NCI-H1105 (cell line): ENCODE measurements at places on chromosomes 1 and 21.

GRCh38 chr1:220921498-220921897 is 42.3 kb downstream of the HLX start:
- no peak for DNase-seq

DNA sequence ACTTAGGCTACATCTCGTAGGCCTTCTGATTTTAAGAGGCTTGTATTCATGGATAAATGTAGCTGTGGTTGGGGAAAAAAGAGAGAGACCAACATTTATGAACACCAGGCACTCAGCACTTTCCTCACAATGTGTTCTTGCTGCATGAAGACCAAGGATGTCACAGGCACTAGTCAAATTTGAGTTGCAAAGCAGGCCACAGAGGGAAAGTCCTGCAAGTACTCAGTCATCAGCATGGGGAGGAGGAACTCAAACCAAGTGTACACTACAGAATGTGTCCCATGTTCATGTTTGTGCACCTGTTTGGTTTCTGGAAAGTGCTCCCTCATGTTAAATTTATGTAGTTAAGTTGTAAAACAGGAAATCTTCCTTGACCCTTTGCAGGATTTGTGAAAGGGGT is 8.7 kb upstream of the MAP3K7CL start:
- DNase-seq = no peak

DNA sequence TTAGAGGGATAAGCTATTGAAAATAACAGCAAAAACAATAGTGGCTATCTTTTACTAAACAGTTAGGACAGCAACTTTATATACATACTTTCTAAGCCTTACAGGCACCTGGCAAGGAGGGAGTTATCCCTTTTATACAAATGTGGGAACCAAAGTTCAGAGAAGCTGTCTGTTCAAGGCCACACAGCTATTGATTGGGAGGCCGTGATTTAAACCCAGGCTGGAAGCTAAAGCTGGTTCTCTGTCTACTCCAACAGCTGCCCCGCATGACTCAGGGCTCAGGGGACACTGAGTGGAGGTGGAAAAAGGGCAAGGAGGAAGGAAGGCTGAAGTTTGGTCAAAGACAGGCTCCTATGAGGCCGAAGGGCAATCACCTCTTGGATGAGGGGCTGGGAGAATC is 26.7 kb downstream of the KCNA2 start:
- DNase-seq = no peak

- DNase-seq = no peak
These were observed 35.8 kb downstream of the PLEKHA6 start for GRCh38 chr1:204323887-204324286.

GRCh38 chr1:31441073-31441472 is 28.1 kb downstream of the SERINC2 start:
- DNase-seq = no peak

DNA sequence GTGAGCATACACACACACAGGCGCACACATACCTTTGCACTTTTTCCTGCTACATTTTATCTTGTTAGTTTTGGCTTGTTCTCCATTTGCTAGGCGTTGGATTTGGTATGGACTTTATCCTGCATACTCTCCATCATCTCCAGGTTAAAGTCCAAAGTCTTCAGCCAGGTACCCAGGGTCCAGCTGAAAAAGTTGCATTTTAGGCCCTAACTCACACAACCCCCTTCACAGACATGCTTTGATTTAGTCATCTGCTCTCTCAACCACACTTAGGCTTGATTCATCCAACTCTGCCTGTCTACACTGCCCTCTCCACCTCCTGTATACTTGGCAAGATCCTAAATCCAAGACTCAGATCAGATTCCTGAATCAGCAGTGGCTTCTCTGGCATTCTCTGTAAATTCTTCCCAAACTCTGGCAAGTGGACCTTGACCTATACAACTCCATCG is 10.7 kb upstream of the LAMB3 start:
- no peak for DNase-seq
